SHP77 treated with DMSO at 0.1 percent for 48 hours (cell line): ENCODE measurements at places on chromosomes 16 and 17.

- no peak for DNase-seq
Measured at GRCh38 chr17:28977659-28978355, 26.5 kb upstream of the PHF12 start.

- DNase-seq: no peak
Measured at GRCh38 chr16:50718761-50719400, 23.0 kb upstream of the CYLD start.

DNA sequence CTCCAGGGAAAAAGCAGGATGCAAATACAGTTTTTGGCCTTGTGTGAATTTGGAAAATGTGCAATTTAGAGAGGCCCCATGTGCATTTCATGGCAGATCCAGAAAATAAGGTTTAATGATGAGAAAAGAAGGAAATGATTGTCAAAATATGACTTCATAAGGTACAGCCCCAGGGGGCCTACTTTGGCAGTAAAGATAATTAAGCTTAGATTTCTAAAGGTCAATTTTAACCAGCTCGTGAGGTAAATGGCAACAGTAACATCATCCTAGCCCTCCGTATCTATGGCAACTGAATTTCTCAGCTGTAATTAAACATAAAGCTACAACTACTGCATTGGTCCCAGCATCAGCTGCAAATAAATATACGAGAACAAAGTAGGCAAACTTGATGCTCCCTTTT lies 30.0 kb upstream of the PRSS54 start:
- no peak for DNase-seq

GRCh38 chr16:68068926-68069325 lies 16.2 kb upstream of the NFATC3 start:
- no peak for DNase-seq

- DNase-seq: no peak
Measured at GRCh38 chr17:67837965-67838364, 12.7 kb downstream of the BPTF start.

- no peak for DNase-seq
Measured at GRCh38 chr17:39208136-39208535, 8.1 kb downstream of the RPL19 start.
